ENCODE measurements at places on chromosomes 7 and 10. TPM values are rescaled to one million over a fixed set of nuclear protein-coding genes. Genes with fewer than 3 reads are reported as not detected.

- peaks cover 33% of the 10 kb centered on the region for H3K4me1 ChIP-seq
- peaks cover 22% of the 10 kb centered on the region for H3K27me3 ChIP-seq
- H3K4me3 ChIP-seq: no peak overlapping the region
- H3K27ac ChIP-seq: no peak overlapping the region
- no peaks in the 10 kb centered on the region for H3K36me3 ChIP-seq
Observed at GRCh38 chr7:116588641-116589594, 64.1 kb downstream of the CAV1 start.

Gene SRRM3
- total RNA-seq: not detected

Gene GPR26
- not detected for total RNA-seq

DNA sequence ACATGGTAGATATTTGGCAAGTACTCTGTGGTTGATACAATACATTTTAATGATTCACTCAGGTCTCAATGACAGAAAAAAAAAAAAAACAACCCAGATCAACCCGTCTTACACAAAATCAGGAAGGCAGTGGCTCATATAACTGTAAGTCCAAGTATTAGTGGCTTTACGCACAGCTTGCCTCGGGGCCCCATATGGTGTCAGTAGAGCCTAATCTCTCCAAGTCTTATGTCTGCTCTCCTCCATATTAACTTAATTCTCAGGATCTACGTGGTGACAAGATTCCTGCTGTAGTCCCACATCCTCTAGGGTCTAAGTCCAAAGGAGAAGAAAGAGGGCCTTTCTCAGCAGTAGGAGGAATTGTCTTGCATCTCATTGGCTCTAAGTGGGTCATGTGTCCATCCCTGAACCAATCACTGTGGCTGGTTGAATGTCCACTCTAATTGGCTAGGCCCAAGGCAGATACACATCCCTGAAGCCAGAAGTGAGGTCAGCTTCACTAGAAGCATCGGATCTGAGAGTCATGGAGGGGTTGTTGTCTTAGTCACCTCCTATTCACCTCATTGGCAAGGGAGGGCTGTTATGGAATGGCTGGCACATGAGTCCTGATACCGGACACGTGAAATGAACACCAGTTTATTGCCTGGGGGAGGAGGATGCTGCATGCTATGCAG lies 20.5 kb upstream of the PLPP4 start:
- no peak overlapping the region for H3K27ac ChIP-seq
- no peaks in the 10 kb centered on the region for H3K4me1 ChIP-seq
- no peak for DNase-seq
- no peak overlapping the region for H3K4me3 ChIP-seq
- H3K27me3 ChIP-seq: peaks cover 9% of the 10 kb centered on the region
- no peaks in the 10 kb centered on the region for H3K36me3 ChIP-seq

Gene DPP6
- not detected for total RNA-seq

Measured in activated CD4-positive, alpha-beta T cell treated with anti-CD3 and anti-CD28 coated beads, Interleukin-2, amount 10 ng/mL, durations not matched to agents 7 days and 5 days (primary cell).